HT-29 (cell line): ENCODE measurements at places on chromosomes 6 and 20.
A peak's percentile ranks its signal among the peaks of the same experiment; 100 is the strongest.

- peak; percentile 80 for DNase-seq
These were observed 1.4 kb downstream of the STAU1 start for GRCh38 chr20:49186535-49187329.

GRCh38 chr6:154962753-154963152 lies 32.4 kb upstream of the TIAM2 start:
- no peak for DNase-seq

DNA sequence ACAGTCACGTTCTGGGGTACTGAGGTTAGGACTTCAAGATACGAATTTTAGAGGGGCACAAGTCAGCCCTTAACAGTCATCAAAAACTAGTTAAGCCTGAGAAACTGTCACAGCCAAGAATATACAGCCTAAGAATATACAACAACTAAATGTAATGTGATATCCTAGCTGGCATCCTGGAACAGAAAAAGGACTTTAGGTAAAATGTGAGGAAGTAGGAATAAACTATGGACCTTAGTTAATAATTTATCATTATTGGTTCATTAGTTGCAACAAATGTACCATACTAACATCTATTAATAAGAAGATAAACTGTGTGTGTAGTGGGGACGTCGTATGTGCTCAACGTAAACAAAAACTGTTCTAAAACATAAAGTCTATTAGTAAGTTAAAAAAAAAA lies 1.1 kb downstream of the PNISR start:
- DNase-seq = no peak

- DNase-seq = no peak
These were observed 78.7 kb downstream of the TMEM170B start for GRCh38 chr6:11616200-11616611.

- peak; percentile 92 for DNase-seq
These were observed 66.5 kb upstream of the PIM1 start for GRCh38 chr6:37103169-37104039.

DNA sequence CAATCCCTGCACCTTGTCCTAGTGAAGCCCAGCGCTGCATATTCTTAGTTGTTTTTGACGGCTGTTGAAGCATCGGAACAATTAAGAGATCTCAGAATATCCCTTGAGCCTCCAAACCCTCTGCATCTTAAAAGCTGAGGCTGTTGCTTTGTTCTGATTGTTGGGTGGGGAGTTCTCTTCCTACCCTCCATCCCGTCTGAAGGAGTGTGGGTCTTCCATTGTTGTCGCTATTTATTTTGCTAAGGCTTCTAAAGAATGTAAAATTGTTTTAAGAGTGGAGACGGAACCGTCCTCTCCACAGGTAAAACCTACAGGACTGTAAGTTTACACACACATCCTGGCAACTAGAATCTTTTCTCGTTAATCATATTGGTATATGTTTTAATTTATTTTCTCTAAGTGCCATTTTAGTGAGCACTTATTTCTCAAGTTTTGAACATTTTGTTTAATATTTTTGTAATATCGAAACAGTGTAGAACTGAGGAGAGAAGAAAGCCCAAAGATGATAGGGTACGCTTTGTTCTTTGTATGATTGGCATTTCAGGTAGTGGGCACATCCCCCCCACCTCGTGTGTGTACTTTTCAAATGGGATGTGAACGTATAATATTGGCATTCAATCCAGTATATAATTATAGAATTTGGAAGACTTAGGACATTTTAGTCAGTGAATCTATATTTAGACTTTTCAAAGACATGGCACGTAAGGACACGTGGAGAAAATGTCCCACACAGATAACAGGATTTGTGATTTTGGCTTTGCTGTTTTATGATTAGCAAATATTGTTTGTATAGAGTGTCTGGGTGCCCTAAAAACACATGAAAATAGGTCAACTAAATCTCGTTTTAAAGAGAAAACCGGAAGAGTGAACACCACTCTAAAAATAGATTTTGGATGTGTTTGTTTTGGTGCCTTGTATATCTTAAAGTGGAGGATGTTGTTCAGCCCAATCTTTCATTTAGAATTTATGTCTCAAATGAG lies 1.3 kb downstream of the RNF146 start:
- DNase-seq = peak; percentile 55

- peak; percentile 6 for DNase-seq
These were observed 87.7 kb downstream of the TMEM242 start for GRCh38 chr6:157235600-157236039.

GRCh38 chr6:139820210-139820609 lies 445.8 kb upstream of the CITED2 start:
- peak; percentile 6 for DNase-seq

GRCh38 chr6:3523966-3524365 lies 67.1 kb upstream of the SLC22A23 start:
- no peak for DNase-seq
